ENCODE measurements at places on chromosomes 3 and 15.

- no peak for DNase-seq
These were observed 452.2 kb downstream of the IL5RA start for GRCh38 chr3:2657971-2658370.

GRCh38 chr15:50840520-50840919, 68.0 kb upstream of the AP4E1 start:
- no peak for DNase-seq

- DNase-seq: no peak
These were observed 36.0 kb upstream of the TIMP4 start for GRCh38 chr3:12194669-12195161.

DNA sequence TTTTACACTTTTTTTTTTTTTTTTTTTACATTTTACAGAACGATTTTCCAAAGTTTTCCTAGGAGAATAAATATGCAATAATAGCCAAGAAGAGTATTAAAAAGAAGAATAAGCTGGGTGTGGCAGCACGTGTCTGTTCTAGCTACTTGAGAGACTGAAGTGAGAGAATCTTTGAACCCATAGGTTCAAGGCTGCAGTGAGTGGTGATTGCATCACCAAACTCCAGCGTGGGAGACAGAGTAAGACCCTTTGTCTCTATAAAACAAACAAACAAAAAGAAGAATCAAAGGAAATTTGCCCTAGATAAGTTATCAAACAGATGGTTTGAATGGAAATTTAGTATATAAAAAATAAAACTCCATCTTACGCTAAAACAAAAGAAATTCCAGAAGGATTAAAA, 13.3 kb downstream of the XRN1 start:
- no peak for DNase-seq

- no peak for DNase-seq
These were observed 301.3 kb downstream of the IL20RB start for GRCh38 chr3:137259089-137259488.

- no peak for DNase-seq
These were observed 5.0 kb downstream of the LMCD1 start for GRCh38 chr3:8506571-8507061.

GRCh38 chr15:75830910-75831805, 12.1 kb upstream of the UBE2Q2 start:
- DNase-seq: no peak

DNA sequence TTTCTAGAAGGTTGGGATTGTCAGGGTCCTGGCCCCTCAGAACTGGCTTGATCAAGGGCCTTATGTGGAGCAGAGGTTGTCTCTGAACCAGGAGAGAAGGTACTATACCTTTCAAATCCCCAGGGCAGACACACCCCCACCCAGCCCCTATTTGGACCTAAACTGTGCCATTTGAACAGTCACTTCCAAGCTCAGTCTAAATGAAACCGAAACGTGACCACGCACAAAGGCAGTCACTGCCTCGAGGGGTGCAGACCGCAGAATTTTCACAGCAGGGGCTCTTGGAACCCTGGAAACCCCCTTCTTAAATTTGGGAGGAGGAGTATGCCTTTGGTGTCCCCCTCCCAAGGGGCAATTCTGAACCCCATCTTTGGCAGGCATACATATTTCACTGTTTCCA, 53.7 kb downstream of the GRIP2 start:
- no peak for DNase-seq

DNA sequence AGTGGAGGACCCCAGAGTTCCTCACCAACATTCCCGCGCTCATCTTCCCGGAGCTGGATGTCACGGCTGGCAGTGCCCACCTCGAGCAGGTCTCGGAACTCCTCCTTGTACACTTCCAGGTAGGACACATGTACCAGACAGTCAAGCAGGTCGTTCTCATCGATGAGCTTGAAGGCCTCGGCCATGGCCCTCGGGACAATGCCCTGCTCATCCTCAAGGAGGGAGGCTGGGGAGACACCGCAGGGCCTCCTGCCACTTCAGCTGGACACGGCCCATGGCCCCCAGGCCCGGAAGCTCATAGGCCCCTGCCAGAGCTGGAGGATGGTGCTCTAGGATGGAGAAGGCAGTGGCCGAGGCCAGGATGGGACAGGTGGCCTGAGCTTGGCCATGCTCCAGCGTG, 5.6 kb downstream of the KIF7 start:
- DNase-seq: no peak

DNA sequence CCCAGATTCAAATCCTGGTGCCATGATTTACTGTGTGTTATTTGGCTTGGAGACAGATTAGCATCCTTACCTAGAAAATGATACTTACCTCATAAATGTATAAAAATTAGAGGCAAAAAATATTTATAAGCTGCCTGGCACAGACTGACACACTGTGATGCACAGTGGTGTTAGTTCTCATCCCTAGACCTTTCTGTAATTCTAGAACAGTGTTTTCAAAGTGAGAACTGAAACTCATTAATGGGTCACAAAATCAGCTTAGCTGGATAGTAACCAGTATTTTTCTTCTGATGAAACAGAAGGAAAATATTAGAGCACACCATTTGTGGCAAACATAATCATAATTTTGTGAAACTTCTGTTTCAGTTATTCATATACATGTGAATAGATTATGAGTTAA, 17.9 kb upstream of the MTHFS start:
- DNase-seq: no peak

- DNase-seq: no peak
These were observed 88.0 kb upstream of the ACKR4 start for GRCh38 chr3:132509096-132509495.

DNA sequence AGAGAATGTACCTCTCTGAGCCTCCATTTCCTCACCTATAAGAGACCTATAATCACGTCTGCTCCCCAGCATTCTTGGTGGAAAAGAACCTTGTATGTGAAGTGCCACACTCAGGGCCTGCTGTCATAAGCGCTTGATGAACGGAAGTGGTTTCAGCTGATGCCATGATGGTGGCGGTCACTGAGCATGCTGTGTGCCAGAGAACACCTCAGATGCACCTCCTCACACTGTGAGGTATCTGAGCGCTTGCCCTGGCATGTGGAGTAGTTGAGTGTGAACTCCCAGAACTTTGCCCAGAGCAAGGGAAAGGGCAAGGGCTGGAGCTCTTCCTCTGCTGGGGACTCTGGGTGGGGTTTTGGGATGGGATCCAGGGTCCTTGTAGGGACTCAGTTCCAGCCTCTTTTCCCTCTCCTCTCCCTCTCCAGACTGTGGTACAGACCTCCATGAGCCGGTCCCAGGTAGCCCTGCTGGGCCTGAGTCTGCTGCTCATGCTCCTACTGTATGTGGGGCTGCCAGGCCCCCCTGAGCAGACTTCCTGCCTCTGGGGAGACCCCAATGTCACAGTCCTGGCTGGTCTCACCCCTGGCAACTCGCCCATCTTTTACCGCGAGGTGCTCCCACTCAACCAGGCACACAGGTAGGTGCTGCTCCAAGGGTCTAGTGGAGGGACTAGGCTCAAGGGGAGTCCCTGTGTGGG, 2.7 kb downstream of the ABHD14A start:
- DNase-seq: no peak

DNA sequence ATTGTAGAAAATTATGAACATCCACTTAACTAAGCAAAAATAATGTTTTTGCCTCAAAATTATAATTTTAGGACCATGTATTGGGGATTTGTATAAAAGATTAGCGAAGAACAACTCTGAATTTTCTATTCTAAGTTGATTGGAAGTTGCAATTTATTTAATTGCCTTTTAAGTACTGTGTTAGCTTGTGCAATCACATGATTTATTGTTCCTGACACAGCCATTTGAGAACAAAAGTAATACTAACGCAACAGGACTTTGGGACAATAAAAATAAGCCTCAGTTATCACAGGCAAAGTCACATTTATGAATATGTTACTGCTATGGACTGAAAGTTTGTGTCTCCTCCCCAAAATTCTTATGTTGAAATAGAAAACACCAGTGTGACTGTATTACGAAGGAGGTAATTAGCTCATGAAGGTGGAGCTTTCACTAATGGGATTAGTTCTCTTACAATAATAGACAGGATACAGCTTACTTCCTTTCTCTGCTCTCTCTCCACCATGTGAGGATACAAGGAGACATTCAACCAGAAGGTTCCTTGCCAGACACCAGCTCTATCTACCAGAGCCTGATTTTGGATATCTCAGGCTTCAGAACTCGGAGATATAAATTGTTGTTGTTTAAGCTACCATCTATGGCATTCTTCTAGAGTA, 745.9 kb downstream of the ZBBX start:
- DNase-seq: no peak

DNA sequence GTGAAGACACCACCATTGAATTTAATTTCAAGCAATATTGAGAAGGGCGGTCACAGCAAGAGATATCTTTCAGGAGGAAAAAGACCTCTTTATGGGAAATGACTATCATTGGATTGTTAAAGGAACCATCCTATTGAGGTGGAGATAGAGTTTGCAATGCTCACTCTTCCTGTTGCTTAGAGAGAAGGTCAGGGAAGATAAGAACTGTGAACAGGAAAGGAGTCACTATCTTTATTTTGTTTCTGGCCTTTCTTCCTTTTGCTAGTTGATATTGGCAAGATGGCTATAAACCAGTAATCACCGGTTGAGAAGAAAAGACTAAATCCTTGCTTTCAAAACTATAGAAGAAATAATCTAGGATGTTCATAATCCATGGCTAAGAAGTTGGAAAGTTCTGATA, 112.1 kb upstream of the TMEM108 start:
- no peak for DNase-seq

DNA sequence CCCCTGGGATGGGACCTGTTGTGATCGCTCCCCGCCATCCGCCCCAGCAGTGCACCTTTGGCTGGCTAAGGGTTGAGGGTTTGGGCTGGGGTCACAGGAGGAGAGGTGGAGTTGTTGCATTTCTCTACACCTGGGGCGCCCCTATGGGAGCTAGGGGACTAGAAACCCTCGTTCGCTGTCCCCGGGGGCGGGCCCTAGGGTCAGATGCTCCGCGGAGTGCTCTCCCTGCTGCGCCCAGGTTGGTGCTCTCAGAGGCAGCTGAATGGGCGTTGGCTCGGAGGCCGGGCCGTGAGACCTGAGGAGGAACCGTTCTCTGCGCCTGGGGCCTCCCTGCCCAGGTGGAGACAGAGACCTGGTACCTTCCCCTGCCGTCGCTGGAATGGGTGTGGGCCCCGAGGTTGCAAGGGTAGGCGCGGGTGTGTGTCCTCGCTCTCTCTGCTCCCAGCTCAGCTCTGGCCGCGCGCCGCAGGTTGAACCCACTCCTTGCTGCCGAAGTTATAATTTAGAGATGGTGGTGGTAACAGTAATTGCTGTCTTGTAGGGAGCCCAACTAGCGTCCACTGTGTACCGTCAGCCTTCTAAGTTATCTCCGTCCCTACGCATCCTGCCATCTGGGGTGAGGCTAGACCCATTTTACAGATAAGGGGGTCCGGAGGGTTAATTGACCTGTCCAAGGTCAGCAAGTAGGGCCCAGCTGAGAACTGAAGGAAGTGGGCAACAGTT, 965 bp downstream of the FLNB start:
- no peak for DNase-seq

GRCh38 chr3:141316851-141317250, 51.5 kb upstream of the ZBTB38 start:
- no peak for DNase-seq

GRCh38 chr3:112973325-112974177, 1.4 kb downstream of the CD200R1 start:
- DNase-seq: no peak
